ENCODE measurements at places on chromosomes 1 and 21.

- peak; percentile 6 for DNase-seq
Measured at GRCh38 chr1:186404454-186405051, 28.9 kb downstream of the ODR4 start.

DNA sequence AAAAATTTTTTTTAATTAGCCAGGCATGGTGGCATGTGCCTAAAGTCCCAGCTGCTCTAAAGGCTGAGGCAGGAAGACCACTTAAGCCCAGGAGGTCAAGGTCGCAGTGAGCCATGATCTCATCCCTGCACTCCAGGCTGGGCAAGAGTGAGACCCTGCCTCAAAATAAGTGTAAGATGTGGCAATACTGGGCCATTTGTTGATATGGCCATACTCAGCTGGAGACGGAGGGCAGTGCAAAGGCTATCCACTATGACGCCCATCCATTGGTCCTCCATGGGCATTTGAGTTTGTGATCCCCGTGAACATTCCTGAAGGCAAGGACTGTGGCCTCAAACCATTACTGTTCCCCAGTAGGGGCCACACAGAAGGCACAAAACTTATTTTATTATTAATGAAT, 1.5 kb downstream of the CASP9 start:
- no peak for DNase-seq

GRCh38 chr1:160834945-160835565, 27.6 kb downstream of the CD244 start:
- DNase-seq: peak; percentile 21

- DNase-seq: no peak
Measured at GRCh38 chr1:156384007-156384406, 15.0 kb downstream of the RHBG start.

DNA sequence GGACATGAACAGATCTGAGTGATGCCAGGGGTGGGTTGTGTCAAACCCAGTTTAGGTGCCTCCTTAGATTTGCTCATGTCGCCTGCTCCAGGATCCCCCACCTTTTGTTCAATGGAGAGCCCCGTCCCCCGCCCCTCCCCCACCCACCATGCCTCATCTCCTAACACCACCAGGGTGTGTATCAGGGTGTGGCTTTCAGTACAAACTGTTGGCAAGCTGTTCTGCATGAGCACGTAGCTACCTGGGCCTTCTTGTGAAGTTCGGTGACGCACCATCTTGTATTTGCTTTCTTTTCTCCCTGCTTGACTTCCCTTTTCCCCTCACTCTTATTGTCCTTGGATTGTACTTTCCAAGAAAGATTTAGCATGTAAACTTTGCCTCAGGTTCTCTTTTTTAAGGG, 94.8 kb downstream of the EBNA1BP2 start:
- no peak for DNase-seq

DNA sequence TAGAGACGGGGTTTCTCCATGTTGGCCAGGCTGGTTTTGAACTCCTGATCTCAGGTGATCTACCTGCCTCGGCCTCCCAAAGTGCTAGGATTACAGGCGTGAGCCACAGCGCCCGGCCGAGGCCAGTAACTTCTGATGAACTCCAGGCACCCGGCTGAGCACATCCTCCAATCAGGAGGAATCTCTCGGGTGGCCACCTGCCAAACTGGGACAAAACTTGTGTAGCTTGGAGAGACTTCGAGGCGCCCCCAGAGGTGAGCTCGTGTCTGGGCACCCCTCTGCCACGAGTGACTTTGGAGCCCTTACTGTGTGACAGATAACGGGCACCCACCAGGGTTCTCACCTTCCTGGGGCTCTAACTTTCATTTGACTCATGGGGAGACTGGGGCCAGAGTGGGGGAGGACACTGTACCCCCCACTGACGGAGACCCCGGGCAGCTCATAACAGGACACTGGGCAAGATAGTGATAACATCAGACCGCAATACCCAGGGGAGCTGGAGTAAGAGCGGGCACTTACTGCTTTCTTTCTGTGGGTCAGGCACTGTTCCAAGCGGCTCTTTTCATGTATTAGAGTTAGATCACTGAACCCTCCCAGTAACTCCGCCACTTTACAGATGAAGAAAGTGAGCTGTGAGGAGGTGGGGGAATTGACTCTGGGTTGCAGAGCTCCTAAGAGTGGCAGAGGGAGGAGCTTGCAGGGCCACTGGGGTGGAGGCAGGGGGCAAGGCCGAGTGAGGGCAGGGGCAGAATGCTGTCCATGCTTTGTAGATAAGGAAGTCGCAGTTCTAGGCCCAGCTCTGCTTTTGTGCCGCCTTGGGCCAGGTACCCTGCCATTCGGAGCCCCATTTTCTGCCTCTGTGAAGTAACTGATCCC, 1.9 kb upstream of the PADI2 start:
- DNase-seq: no peak

DNA sequence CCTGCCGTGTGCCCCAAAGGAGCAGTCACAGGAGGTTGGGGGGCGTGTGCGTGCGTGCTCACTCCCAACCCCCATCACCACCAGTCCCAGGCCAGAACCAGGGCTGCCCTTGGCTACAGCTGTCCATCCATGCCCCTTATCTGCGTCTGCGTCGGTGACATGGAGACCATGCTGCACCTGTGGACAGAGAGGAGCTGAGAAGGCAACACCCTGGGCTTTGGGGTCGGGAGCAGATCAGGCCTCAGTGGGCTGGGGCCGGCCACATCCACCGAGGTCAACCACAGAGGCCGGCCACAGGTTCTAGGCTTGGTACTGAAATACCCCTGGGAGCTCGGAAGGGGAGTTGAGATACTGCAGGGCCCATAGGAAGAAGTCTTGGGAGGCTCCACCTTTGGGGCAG, 23.5 kb downstream of the COL6A1 start:
- no peak for DNase-seq

DNA sequence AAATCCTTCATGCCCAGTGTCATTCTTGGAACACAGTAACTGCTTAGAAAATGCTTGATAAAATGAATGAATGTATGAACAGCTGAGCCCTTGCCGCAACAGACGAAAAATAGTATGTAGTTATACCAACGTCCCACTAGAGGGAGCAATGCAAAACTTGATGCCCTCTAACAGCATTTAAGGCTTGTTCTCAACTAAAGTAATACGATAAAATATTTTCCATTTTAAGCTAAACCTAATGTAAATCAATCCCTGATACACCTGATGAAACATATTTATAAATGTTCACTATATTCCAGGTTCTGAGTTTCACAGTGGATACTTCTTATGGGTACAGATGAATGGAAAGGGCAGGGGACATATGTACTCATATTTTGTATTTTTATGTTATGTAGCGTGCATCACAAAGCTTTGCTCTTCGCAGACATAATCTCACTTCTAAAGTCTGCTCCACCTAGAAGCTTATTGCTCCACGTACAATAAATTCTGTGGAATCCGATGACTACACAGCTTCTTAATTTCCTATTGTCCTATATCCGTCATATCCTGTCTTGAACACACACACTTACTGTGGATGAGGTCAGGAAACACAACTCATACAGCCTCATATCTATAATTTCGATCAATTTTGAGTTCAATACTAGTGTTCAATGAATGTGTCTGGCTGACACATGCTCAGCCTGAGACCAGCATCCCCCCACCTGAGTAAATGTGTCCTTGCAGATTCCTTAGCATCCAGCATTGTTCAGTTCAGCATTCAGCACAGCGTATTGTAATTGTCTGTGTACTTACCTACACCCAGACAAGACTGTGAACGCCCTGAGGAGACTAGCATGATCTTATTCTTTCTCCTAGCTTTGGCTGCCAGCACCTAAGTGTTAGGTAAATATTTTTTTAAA, 4.4 kb upstream of the UTP25 start:
- no peak for DNase-seq

DNA sequence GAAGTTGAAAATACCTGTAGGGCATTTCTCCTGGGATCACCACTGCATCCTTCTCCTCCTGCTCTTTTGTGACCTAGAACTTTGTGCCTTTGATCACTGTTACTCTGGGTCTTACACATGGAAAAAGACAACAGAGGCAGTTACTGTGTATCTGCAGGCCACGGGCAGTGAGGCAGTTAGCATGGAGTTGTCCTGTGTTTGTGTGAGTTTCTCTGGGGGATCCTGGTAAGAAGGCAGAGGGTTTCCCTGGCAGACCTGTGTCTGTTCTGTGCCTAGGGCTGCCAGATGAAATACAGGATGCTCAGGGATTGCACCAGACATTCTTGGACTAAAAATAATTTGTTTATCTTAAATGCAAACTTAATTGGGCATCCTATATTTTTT, 44.4 kb upstream of the SCCPDH start:
- no peak for DNase-seq

DNA sequence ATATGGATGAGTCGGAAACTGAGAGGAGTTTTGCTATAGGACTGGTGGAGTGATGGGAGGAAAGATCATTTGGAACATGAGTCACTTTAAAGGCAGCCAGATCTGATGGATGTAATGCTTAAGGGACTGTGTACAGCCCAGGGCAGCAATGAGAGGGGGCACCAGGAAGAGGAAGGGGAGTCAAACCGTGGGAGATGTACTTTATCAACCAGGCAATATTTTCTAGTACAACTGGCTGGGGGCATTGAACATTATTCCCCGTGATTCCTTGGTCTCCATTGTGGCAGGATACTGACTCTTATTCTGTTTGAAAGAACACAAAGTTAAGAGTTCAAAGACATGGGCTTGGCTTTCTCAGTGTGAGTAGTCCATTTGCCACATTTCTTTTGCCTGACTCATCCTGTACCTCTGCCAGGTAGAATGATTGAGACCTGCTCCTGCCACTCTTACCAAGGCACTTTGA, 268.2 kb upstream of the NR5A2 start:
- DNase-seq: no peak

DNA sequence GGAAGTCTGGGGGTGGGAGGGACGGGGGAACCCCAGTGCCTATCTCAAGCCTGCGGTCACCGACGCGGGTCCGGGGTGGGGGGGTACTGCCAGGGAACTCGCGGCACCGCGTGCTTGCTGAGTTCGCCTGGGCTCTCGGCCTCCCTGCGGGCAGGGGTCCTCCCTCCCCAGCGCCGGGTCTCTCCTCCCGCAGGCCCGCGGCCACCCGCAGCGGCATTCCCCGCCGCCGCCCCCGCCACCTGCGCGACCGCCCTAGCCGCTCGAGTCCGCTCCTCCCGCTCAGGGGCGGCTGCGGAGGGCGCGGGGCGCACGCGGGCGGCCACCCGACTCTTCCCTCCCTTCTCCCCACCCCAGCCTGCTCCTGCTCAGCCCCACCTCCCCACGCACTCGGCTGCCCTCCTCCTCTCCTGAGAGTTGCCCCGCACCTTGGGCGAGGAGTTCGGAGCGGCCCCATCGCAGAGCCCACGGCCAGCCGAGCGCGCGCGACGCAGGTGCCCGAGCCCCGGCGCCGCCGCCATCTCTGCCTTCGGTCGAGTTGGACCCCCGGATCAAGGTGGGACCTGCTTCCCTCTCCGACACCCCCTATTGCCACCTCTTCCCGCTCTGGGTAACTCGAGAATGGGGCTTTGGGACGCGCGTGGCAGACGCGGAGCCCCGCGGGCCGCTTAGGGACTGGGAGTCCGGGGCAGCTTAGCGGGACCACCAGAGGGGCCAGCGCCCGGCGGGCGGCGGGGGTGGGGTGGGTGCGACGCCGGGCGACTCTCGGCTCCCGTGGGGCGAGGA, 105.0 kb downstream of the LEPR start:
- DNase-seq: no peak

DNA sequence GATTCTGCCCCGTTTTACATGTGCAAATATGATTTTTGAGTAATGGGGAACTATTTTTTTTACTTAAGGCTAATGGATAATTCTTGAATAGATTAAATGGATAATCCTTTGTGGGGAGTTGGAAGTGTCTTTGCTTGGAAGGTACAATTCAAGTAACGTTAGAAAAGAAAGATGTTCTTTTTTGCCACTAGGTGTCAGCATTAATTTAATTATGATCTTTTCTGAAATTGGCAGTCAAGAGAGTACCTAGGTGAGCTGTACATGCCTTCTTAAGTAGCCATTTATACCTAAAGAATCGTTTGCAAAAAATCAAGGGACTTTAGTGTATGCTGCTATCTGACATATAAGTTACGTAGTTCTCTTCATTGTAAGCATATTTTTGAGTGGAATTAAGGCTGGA, 2.2 kb downstream of the FBXO28 start:
- no peak for DNase-seq

GRCh38 chr1:178075333-178075732, 18.6 kb upstream of the RASAL2 start:
- DNase-seq: no peak

DNA sequence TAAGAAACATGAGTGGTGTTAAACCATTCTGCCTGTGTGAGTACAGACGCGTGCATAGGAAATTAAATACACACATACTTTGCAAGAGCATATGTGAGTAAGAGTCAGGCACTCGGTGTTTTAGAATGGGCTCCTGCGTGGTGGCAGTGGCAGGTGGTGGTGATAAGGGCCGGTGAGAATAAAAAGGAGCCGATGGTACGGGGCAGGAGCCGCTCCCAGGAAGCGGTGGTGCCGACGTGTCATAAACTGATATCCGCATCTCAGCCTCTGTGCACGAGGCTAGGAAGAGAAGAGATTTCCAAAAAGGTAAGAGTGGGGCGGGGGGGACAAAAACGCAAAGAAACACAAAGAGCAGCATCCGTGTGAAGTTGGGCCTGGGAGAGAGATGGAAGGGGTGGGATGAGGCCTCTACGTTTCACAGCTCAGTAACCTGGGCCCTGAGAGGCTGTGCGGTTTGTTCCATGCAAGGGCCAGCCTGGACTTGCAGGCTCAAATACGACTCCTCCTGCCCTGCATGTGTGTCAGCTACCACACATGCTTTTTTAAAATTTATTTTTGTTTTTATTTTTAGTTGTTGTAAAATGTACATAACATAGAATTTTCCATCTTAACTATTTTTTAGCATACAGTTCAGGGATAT, 127.7 kb upstream of the COL6A1 start:
- DNase-seq: no peak

- no peak for DNase-seq
Measured at GRCh38 chr1:224124220-224124619, 10.3 kb downstream of the FBXO28 start.

DNA sequence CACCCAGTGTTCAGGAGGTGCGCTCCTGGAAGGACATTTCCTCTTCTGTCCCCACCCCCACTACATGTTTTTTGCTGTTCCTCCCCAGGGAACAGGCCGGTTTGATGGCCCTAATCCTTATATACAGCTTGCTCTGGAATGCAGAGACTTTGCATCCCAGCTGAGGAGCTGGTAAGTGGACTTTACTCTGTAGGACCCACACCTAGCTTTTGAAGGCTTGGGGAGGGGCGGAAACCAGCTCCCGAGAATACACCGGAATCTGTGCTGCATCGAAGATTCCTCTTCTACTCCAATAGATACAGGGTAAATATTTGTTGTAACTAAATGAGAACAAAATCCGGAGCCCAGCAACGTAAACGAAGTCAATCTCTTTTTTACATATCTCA, 1.2 kb upstream of the CGN start:
- DNase-seq: no peak

DNA sequence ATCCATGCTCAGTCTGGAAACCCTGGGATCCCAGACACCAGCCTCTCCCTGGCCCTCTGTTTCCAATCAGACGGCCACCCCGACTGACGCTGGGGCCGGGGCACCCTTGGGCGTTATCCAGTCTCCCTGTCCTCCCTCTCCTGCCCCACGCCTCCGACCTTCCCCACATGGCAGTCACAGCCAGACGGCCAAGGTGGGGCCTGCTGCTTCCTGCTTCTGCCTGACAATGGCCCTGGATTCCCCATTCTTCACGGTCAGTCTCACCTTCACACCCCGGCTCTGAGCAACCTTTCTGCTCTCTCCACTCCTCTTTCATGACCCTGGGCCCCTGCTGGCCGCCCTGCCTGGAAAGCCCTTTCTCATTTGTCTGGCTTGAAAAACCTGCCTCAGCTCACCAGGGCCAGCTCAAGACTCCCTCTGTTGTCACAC, 6.6 kb downstream of the GNG4 start:
- DNase-seq: no peak
